NCI-H82 (cell line): ENCODE measurements at places on chromosomes 6 and 20.

GRCh38 chr6:45966797-45967196 is 48.9 kb downstream of the CLIC5 start:
- no peak for DNase-seq

DNA sequence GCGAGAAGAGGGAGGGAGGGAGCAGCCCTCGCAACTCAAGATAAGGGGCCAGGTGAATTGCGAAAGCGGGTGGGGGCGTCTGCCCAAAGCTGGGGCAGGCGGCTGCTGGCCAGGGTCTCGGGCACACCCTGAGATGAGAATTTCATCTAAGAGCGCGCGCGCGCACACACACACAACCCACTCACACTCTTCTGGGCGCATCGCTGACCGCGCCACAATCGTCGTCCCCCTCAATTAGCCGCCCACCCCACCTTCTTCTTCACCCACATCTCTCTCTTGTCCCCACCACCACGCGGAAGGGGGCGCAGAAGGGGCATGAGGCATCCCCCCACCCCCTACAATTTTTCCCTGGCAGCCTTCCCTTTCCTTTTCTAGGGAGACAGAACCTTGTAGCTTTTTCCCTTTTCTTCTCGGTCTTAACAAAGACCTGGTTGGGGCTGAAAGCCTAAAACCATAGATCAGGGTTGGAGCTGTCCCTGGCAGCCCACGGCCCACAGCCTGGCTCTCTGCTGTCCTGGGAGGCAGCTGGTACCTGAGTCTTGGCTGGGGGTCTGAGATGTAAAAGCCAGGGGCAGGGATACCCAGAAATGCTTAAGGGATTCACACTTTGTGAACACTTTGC is 737 bp upstream of the PTPRT start:
- no peak for DNase-seq

DNA sequence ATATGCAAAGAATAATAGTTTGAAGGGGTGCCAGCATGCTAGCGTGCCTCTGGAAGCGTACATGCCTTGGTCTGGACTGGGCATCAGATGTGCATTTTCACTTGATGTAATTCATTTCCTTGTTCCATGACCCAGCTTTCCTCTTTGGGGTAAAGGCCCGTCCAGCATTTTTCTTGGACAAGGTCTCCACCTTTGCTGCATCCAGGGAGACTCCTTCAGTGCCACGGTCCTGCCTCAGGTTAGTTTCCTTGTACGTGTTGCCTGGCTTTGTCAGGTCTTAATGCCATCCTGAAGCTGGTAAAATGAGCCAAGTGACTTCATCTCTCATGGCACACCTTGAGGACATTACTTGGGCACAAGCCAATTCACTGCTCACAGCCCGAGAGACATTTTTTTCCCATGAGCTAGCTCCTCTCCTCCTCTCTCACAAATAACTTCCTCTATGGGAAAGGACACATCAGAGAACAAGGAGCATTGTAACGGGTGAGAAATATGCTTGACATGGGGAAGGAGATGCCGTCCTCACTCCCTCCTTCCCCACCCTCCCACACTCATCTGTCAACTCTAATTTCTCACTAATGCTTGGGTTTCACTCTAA is 23.9 kb downstream of the EDN1 start:
- no peak for DNase-seq

GRCh38 chr6:18400831-18401446 is 13.8 kb downstream of the RNF144B start:
- no peak for DNase-seq

GRCh38 chr6:154127657-154128056 is 88.6 kb downstream of the OPRM1 start:
- DNase-seq, result no peak

DNA sequence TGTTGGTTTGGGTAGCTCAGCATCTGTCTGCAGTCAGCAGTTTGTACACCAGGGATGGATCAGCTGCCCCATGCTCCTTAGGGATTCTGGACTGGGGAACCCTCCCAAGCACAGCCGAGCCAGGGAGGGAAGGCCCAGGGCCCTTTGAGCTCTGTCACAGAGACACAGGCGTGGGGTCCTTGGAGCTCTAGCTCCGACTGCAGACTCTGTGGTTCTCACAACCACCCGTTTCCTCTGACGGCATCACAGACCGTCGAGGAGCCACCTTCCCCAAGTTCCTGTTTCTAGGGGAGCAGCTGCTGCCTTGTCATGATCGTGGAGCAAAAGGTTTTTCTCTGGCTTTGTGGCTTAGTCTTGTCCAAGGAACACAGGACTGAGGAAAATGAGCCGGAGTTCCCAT is at the start of gene SLA2:
Gene SLA2, minus strand, starts transcription at position 199 of the 400 bp plus-strand sequence. CDS start 4,861 bp downstream, outside the sequence.
- no peak for DNase-seq

DNA sequence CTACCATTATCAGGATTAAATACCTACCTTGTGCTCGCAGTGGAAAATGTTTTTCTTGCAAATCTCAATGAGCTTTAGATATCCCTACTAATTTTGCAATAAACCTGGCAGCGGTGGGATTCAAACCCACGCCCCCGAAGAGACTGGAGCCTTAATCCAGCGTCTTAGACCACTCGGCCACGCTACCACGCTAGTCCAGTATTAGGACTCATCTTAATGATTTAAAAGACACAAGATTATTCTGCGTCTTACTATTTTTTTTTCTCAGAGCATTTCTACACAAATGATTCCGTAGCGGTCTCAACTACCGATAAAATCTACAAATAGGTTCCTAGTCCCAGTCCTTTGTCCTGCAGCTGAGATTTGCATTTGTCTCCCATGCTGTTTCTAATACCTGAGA is 35.2 kb upstream of the ZSCAN23 start:
- DNase-seq, result peak; percentile 62

DNA sequence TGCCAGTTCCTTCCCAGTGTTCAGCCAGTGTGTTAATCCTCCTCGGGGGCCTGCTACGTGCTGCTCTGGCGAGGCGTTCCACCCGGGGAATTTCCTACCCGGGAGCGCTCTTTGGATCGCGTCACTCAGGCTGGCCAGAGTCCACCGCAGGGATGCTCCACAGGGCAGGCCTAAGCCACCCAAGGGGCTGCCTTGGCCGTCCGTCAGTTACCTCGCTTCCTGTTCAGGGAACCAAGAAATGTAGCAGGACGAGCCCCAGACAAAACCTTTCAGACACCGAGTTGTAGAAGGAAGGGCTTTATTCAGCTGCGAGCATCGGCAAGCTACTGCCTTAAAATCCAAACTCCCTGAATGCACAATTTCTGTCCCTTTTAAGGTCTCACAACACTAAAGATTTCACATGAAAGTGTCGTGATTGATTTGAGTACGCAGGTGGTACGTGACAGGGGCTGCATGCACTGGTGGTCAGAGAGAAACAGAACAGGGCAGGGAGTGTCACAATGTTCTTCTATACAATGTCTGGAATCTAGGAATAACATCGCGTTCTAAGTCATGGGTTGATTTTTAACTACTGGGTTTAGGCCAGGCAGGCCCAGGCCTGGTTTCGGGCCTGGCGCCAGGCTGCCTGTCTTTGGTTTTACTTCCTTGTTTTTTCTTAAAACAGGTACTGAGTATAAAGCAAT is 15.7 kb upstream of the POU5F1 start:
- DNase-seq, result no peak

- DNase-seq, result no peak
Measured at GRCh38 chr6:6682225-6682624, 93.7 kb downstream of the LY86 start.

DNA sequence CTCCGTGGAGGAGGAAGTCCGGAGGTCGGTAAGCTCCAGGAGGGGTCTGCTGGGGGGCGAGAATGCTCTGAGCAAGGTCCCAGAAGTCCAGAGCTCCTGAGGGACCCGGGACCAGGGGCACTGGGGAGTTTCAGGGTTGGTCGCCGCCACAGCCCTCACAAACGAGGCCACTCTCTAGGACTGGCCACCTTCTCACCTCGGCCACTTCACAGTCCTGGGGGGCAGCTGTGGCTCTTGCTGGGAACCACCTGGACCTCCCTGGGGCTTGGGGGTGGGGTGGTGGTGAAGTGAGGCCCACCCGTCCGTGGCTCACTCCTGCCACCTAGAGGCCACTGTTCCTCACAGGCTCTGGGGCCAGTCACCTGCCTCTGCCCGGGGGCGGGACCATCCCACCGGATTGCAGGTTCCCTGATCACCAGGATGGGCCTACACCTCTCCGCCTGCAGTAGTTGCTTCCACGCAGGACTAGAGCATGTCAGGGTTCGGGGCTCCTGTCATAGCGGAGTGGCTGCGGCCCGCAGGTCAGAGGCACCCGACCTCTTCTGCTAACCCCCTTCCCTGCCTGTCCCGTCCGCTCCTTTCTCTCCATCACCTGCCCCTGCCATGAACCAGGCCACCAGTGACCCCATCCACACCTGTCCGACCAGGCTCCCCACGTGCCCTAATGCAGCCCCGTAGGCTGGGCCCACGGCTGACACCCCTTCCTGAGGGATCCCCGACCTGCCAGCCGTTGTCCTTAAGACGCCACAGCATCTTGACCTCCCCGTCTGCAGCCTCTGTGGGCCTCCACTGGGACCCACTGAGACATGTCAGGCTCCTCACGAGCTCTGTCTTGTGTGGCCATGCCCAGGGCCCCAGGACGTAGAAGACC is 5.1 kb upstream of the TCEA2 start:
- peak; percentile 85 for DNase-seq

DNA sequence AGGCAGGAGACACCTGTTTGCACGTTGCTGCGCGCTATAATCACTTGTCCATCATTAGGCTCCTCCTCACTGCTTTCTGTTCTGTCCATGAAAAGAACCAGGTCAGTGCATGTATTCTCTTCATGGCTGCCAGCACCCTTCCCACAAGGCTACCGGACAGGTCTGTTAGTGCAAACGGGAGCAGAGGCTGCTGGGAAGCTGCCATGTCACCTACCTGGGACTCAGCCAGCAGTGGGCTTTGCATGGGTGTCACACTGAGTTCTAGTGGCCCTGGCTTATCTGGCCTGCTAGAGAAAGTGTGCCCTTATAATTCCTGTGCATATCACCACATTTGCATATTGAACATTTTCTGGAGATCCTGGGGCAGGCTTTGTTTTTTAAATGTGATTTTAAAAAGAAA is 24.8 kb downstream of the LYRM2 start:
- no peak for DNase-seq

DNA sequence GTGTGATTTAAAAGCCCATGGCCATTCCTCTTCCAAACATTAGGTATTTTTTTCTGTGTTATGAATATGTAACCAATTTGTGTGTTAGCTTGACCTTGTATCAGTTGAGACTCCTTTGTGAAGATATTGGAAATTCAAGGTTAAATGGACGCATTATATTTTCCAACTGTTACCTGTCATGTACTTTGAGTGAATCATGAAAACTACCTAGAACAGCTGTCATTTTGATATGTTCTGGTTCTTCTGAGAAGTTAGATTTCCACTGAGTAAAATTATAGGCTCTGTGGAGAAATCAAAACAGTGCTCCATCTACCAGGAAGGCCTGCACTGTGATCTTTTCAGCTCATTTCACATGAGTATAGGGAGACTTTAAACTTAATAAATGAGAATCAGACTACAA is 470.0 kb downstream of the NKAIN2 start:
- DNase-seq, result no peak

DNA sequence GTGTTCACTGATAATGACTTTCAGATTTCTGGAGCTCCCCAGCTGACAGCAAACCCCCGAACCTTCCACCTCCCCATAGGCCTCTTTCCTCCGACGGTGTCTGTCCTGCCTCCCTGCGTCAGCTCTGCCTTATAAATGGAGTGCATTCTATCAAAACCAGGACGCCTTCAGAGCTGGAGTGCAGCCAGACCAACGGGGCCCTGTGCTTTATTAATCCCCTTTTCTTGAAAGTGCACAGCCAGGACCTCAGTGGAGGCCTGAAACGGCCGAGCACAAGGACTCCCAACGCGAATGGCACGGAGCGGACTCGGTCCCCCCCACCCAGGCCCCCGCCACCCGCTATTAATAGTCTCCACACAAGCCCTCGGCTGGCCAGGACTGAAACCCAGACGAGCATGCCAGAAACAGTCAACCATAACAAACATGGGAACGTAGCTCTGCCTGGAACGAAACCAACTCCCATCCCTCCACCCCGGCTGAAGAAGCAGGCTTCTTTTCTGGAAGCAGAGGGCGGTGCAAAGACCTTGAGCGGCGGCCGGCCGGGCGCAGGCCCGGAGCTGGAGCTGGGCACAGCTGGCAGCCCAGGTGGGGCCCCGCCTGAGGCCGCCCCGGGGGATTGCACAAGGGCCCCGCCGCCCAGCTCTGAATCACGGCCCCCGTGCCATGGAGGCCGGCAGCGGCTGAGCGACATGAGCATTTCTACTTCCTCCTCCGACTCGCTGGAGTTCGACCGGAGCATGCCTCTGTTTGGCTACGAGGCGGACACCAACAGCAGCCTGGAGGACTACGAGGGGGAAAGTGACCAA is 42.3 kb upstream of the NAA20 start:
- no peak for DNase-seq

DNA sequence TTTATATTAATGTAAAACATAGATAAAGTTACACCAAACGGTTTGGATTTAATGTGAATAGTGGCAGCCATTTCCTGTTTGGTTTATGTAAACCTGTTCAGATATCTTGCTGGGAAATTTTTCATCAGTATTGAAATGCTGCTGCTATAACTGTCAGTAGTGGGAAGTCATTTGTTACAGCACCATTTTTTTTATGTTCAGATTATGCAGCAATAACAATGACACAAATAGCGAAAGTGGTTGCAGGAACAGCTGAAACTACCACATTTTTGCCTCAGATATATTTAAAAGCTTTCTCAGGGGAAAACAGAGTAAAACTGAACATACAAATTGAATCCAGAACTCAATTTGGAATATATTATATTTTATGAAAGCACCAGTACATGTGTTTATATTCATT is 128.8 kb upstream of the SIM1 start:
- no peak for DNase-seq

DNA sequence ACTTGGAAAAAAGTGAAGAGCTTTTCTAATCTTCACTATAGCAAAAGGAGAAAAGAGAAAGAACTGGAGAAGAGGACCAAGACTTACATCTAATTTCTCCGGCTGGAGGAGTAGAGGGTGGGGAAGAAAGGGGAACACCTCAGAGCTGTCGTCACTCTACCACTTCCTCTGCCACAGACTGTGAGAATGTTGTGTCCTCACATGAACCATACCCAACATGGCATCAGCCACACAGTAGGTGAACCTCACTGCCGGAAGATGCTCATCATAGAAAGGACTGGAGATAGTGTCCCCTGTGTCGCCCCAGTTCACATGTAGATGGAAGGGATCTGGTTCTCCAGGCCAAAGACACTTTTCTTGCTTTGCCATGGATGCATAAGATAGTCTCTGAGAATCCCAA is 604.4 kb upstream of the NOX3 start:
- no peak for DNase-seq

DNA sequence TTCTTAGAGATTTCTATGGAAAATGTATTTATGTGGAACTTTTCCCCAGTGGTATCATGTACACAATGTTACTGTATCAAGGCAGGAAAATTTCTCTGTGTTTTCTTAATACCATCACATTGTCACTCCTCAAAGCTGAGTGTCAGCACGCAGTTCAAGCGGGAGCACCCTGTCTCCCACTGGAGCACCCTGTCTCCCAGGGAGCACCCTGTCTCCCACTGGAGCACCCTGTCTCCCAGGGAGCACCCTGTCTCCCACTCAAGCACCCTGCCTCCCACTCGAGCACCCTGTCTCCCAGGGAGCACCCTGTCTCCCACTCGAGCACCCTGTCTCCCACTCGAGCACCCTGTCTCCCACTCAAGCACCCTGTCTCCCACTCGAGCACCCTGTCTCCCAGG is 51.3 kb downstream of the PSMG4 start:
- no peak for DNase-seq

- DNase-seq, result peak; percentile 41
Measured at GRCh38 chr6:85678026-85678601, 35.4 kb upstream of the SYNCRIP start.
